ENCODE measurements at places on chromosomes 1 and 21. TPM values are rescaled to one million over a fixed set of nuclear protein-coding genes. Genes with fewer than 3 reads are reported as not detected.

- DNase-seq: no peak
Measured at GRCh38 chr1:41381692-41382479, 20.7 kb downstream of the FOXO6 start.

- no peak for DNase-seq
Measured at GRCh38 chr21:20856926-20857325, 141.3 kb upstream of the NCAM2 start.

The MMEL1 gene
- total RNA-seq: 0.67 TPM

DNA sequence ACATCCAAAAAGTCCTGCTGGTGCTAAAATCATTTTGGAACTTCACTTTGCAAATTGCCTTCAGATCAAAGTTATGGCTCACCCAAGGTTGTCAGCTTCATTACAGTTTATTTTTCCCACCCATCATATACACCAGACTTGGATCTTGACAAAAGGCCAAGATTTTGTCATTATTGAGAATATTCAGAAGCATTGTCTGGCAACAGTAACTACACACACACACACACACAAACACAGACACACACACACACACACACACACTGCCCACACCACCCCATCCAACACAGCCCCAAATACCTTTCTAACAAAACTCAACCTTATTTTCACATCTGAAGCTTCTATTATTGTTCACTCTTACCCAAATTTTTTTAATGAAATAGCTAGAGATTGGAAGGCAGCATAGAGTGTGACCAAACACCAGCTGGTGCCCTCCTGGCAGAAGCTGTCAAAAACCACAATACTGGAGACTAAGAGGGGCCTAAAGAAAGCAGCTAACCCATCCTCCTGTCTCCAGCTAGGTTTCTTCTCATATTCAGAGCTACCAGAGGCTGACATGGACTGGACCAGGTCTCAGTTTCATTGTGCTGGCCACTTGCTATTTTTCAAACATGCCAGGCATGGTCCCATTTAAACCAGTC is 139.1 kb upstream of the ZC3H11B start:
- DNase-seq: no peak

GRCh38 chr1:236311040-236311439 is 29.3 kb upstream of the ERO1B start:
- no peak for DNase-seq

DNA sequence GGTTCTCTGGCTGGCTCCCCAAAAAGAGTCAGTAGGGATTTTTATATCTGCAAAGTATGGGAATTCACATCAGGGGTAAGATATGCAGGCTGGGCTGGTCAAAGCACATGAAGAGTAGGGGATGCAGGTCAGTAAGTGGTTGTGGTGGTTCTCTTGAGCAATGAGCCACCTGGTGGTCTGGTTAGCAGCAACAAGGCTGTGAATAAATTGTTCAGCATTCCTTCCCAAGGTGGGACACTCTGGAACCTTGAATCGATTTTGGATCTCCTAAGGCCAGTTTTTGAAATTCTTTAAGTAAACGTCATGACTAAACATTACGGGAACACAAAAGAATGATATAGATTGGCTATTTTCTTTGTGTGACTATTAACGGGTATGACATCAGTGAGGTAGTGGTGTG is 563.0 kb upstream of the NEGR1 start:
- no peak for DNase-seq

DNA sequence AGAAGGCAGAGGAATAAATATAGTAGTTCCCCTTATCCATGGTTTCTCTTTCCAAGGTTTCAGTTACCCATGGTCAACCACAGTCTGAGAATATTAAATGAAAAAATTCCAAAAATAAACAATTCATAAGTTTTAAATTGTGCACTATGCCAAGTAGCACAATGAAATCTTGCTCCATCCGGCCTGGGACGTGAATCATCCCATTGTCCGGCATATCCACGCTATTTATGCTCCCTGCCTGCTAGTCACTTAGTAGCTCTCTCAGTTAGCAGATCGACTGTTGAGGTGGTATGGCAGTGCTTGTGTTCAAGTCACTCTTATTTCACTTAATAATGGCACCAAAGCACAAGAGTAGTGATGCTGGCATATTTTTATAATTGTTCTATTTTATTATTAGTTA is 58.6 kb upstream of the ARHGAP29 start:
- DNase-seq: no peak

GRCh38 chr1:44481701-44482100 is 76.6 kb downstream of the RNF220 start:
- no peak for DNase-seq

The DMRTB1 gene
- not detected for total RNA-seq

DNA sequence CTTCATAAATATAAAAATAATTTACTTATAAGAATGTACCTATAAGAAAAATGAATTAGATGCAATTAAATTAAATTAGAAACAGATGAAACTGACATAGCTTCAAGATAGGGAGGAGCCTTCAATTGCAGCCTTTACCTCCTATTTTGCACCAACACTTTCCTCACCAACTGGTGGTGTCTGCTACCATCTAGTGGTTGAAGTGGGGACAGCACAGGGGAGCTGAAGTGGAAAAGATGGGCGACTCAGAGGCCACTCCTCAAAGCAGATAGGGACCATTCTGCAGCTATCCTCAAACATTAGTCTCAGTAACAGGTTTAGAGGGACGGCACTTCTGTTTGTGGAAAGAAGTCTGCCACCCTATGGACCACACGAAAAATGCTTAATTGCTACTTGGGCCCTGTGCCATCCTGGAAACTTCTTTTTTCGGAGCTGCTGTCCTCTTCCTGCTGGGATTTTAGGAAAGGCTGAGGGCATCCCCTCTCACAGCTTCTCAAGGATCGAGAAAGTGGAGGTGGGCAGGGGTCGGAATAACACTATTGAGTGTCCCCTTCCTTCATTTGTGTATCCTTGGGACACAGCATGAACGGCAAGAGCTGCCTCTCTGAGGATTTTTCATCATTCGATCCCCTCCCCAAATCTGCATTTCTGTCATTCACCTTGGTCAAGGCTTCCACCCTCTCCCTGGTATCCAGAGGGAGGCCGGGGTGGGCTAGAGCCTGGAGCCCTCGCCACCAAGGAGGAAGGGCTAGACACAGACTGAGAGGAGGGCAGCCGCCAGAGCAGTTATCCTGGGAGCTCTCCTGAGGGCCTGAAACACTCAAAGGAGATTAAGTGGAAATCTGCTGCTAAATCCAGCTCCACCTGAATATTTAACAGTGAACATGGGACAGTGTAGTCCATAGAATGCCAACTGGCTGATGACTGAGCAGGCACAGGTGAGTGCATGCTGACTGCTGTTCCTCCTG is 9.6 kb downstream of the PROK1 start:
- peak; percentile 83 for DNase-seq

The PTGER3 gene
- total RNA-seq: not detected

The AK5 gene
- 25.5 TPM for total RNA-seq

DNA sequence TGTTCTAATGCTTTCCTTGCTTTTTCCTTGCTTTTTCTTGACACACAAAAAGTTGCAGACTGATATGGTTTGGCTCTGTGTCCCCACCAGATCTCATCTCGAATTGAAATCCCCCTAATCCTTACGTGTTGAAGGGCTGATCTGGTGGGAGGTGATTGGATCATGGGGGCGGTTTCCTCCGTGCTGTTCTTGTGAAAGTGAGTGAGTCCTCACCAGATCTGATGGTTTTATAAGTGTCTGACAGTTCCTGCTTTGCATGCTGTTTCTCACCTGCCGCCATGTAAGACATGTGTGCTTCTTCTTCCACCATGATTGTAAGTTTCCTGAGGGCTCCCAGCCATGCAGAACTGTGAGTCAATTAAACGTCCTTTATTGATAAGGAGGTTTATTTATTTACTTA is 11.3 kb downstream of the SPATA17 start:
- no peak for DNase-seq

DNA sequence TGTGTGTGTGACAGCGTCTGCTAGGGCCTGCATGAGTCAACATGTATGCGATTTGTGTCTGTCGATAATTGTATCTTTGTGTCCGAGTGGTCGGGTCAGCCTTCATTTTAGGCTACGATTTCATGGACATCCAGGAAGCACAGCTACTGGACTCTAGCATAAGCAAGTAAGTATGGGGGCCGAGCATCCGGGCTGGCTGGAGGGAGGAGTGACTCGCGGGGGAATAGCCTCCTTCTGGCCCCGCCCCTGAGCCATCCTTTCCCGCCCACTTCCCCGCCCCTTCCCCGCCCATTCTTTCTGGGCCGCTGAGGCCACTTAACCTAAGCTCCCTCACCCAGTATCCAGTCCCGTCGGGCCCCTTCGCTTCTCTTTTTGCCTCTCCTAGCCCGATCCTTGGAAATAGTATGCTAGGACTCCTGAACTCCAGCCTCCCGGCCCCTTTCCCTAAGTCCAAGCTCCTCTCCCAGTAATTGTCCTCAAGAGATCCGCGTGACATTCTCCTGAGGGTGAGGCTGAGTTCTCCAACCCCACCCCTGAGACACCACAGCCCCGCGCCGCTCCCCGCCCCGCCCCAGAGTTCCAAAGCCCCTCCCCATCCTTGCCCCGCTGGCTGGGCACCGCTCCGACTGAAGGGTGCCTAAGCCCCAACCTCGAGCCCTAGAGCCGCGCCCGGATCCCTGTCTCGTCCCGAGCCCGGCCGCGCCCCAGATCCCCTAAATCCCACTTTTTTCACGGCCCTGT is 1.2 kb downstream of the MAP3K6 start:
- DNase-seq: peak; percentile 65

GRCh38 chr1:214664651-214665433 is 61.8 kb downstream of the CENPF start:
- no peak for DNase-seq

DNA sequence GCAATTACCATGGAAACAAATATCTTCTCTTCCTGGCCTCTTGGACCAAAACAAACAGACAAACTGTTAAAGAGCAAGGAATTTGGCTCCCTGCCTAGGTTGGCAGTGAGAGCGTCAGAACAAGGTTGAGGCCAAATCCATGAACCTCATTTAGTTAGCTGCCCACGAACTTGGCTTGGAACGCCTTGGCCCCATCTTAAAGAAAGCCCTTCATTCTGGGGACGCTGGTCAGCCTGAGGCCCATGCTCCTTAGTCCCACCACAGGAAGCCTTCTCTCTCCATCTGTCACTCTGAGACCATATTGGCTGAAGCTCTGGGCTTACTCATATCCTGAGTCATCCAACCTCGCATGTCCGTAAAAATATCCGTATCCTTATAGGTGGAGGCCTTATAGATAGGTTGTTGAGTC is 62.4 kb upstream of the DIRAS3 start:
- DNase-seq: no peak

GRCh38 chr1:58143972-58144697 is 402.4 kb downstream of the OMA1 start:
- DNase-seq: no peak

The SLC22A15 gene
- total RNA-seq: 1.2 TPM

- DNase-seq: no peak
Measured at GRCh38 chr1:181551249-181551648, 67.9 kb downstream of the CACNA1E start.

- no peak for DNase-seq
Measured at GRCh38 chr1:97906567-97907241, 14.1 kb downstream of the DPYD start.

GRCh38 chr1:55015731-55016620 is 17.2 kb downstream of the BSND start:
- DNase-seq: no peak

The TMPRSS2 gene
- not detected for total RNA-seq

DNA sequence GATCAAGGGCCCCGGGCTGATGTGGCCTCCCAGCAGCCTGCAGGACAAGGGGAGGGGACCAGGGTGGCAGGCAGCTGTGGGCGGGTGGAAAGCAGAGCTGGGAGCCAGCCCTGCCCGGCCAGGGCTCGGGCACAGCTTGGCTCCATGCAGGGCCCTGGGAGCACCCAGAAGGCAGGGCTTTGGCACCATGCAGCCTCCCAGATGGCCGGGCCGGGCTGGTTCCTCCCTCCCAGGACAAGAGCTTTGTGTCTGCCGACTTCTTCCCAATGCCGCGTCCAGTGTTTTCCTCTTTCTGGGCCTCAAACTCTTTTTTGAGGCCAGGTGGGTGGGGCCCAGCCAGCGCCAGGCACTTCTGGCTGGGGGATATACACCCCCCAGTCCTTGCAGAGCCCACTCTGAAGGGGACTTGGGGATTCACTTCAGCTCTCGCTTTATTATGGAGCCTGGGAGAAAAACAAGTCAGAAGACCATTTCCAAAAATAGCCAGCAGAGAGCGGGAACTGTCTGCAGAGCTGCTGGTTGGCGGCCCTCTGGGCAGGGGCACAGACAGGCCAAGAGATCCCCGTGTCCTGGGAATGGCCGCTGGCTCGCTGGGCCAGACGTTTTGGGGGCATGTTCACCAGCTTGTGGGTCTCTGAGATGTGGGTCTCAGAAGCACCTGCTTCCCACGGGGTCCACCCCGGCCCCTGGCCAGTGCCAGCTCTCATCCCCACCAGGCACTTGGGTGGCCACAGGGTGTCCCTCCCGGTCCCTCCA is 103.8 kb upstream of the ARHGEF16 start:
- DNase-seq: no peak

Data from CD4-positive, alpha-beta memory T cell (primary cell).